ENCODE measurements at places on chromosomes 16 and 17. TPM values are rescaled to one million over a fixed set of nuclear protein-coding genes. Genes with fewer than 3 reads are reported as not detected.

Gene WSCD1
- 35.6 TPM for total RNA-seq

Gene TMEM107
- 12.8 TPM for total RNA-seq

Gene PRRT2
- 91.0 TPM for total RNA-seq

Gene ABR
- 219 TPM for total RNA-seq

Gene TCAP
- total RNA-seq = 2.3 TPM

Gene APOBR
- not detected for total RNA-seq

Data from glutamatergic neuron (in vitro differentiated cells).